ENCODE measurements at places on chromosomes 4 and X.

DNA sequence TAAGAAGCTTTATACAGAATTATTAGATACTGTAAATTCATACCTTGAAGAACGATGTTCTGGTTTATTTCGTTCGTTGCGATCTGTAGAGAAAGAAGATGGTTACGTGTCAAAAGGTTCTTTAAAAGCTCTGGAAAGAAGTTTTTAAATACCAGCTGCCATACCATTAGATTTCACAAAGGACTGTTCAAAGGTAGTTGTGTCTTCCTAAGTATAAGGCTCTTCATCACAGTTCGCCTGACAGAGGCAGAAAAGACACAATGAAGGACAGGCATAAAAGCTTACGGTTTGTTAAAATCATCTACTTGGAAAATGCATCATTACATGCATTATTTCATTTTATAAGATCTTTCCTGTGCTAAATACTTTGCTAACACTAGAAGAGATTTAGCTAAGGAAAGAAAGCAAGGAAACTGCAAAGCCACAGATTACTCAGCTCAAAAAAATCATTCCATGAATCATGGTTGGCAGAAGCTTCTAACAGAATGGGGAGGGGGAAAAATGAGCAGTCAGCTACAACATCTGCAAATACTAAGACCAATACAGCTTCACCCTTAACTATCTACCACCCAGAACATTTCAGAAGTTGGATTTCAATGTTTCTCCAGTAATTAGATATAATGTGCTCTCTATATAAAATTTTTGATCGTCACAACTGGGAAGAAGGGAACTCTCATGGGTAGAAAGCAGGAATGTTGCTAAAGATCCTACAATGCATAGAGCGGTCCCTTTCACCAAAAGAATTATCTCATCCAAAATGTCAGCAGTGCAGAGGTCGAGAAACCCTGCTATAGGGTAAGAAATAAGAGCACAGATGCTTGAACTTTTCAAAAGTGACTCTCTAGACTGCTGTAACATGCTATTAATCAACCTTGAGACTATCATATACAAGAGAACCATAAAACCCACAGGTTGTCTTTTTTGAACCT is 50.7 kb upstream of the PRSS48 start:
- peak; percentile 88 for DNase-seq

GRCh38 chr4:83852085-83852451 is 316.2 kb downstream of the GPAT3 start:
- peak; percentile 88 for DNase-seq

GRCh38 chrX:29024871-29025270 is 437.6 kb downstream of the IL1RAPL1 start:
- DNase-seq, result no peak

DNA sequence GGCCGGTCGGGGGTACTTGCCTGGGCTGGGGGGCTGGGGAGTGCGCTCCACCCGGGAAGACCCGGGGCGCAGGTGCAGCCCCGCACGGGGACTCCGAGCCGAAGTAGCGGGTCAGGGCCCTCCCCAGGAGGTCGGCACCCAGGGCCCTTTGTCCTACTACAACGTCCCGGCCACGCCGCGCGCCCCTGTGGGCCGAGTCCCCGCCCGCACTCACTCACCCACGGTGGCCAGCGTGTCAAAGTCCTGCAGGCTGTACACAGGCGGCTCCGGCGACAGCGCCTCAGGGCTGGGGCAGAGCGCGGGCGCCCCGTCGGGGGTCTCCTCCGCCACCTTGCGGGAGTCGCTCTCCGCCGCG is 602 bp downstream of the PRKX start:
- no peak for DNase-seq

GRCh38 chrX:35787867-35788266 is 10.3 kb upstream of the MAGEB16 start:
- DNase-seq, result no peak

GRCh38 chrX:110536816-110537215 is 178.2 kb downstream of the RTL9 start:
- DNase-seq, result no peak

GRCh38 chr4:1547856-1548826 is 136.0 kb downstream of the FAM53A start:
- DNase-seq, result no peak

DNA sequence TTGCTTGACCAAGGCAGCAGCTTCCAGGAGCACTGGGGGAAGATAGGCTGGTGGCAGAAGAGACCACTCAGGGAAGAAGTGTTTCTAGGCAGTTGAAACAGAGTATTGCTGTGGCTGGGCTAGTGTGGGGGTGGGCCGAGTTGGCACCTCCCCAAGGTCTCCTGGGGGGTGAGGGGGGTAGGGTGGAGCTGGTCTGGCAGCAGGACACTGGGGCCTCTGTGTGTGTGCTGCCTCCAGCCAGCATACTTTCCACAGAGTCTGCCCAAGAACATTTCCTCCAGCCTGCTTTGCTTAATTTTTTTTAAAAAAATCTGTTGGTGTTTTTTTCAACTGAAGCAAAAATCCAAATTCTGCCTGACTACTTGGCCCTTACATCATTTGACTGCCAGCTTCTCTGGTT is 4.0 kb downstream of the ITIH6 start:
- DNase-seq, result no peak

GRCh38 chr4:24876431-24876830 is 36.4 kb downstream of the CCDC149 start:
- DNase-seq, result no peak

- no peak for DNase-seq
Measured at GRCh38 chr4:147401221-147401620, 79.7 kb upstream of the EDNRA start.

DNA sequence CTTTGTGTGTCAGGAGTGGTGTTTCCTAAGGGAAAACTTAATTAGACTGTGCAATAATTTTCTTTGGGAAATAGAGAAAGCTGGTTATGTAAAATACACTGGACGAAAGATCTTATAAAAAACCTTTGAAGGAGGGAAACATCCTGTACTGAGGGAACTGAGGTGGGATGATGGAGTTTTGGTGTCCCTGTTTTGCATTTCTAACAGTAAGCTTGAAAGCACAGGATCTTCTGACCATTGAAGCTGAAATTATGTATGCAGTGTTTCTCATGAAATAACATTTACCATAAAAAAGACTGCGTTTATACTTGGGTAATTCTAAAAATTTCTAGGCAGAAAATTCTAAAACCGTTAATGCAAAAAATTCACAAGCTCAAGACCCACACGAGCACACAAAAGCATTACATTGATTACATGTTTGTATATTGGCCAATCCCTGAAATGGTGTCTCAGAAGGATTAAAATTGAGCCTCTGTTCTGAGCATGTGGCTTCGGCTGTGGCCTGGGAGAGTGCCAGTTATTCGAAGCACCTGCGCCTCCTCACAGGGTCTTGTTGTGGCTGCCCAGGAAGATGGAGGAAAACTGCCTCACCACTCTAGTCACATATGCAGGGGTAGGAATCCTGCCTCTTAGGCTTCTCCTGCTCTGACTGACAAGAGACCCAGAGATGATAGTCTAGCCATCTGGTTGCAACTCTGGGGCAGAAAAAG is 49.5 kb downstream of the JADE3 start:
- DNase-seq, result no peak

DNA sequence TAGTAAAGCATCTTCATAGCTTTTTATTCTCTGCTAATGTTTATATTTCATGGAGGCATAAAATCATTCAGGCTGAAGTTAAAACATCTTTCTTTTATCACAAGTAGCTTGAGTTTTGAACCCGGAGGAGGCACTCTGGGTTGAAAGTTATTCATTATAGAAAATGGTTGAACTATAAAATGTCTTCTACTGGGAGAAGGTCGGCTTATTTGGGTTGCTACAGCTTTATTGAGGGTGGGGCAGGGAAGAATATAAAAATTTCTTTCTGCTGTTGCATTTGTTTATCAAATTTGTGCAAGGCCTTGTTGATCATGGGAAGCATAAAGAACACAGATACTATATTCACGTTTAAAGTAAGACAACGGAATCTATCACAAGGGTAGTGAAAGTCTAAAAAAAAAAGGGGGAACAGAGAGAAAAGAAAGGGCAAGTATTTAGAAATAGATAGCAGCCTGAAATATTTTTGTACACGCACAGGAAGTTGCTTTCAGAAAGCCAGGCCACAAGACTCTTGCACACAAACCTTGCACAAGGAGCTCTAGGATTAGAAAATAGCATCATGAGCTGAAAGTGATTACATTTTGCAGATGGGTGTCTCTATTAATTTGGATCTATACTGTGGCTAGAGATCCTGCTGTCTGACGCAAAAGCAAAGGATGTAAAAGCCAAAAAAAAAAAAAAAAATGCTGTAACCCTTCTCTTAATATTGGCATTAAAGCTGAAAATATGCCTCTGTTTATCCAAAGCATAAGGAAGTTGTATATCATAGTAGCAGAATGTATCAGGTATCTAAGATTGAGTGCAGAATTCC is 37.2 kb upstream of the FAM9C start:
- peak; percentile 54 for DNase-seq

- DNase-seq, result no peak
Measured at GRCh38 chr4:60088807-60089486, 1111.2 kb upstream of the ADGRL3 start.

GRCh38 chr4:71958978-71959377 is 72.8 kb upstream of the NPFFR2 start:
- no peak for DNase-seq

- DNase-seq, result no peak
Measured at GRCh38 chrX:112270991-112271390, 188.4 kb upstream of the TRPC5 start.

GRCh38 chrX:118156254-118156952 is 39.8 kb upstream of the KLHL13 start:
- no peak for DNase-seq

DNA sequence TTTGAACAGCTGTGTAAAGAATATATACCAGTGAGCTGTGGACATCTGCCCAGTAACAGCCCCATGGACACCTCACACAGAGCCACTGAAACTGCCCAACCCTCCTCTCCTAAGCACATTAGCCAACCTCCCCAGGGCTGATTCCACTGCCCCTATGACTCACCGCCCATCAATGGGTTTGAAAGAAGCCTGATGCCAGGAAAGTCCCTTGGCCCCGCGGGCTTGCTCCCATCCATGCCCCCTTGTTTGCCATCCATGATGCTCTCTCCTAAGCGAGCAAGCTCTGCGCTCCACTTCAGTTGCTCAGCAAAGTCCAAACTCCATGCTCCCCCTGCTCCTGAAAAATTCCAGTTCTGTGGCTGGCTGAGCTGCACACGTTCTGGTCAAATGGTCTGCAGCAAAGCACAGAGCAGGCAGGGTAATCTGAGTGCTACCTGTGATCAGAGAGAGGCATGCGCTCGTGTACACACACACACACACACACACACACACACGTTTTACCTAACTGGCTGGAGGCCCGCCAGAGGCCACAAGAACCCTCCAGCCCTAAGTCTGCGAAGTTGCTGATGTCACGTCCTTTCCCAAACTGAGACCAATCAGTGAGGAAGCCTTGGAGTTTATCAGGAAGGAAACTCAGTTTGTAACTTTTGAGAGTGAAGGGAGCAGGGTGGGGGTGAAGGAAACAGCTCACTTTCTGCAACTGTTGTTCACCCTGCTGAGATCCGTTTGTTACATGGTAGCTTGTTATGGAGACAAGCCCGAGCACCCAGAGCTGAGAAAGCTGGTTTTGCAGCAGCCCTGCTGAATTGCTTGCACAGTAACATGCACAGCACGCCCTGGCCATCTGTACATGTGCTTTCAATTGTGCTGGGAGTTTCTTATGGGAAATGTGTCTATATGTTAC is at the start of gene ASB9:
ASB9 (minus strand) TSS at position 466 of the 904 bp plus-strand sequence; CDS start at position 257, 209 bp downstream.
- peak; percentile 34 for DNase-seq

- DNase-seq, result no peak
Measured at GRCh38 chr4:100117750-100118149, 72.5 kb downstream of the DDIT4L start.
